ENCODE measurements at places on chromosomes 2 and 18. TPM values are rescaled to one million over a fixed set of nuclear protein-coding genes. Genes with fewer than 3 reads are reported as not detected.

Gene SLC38A11
- 1.7 TPM for total RNA-seq

Gene ABCG5
- not detected for total RNA-seq

Gene HAAO
- total RNA-seq: 1.5 TPM

Gene C1QL2
- total RNA-seq: 4.4 TPM

Gene TANC1
- total RNA-seq: 5.9 TPM

Gene LINC00305
- not detected for total RNA-seq

Gene ITGA4
- total RNA-seq: 5.9 TPM

Gene PSMA8
- not detected for total RNA-seq

Gene SCG2
- total RNA-seq: 81.9 TPM

Gene ANKRD30BL
- 8.9 TPM for total RNA-seq

Gene MYL12B
- total RNA-seq: 128 TPM

Gene FAP
- 2.0 TPM for total RNA-seq

Gene SNTG2
- 0.98 TPM for total RNA-seq

Gene TNFRSF11A
- under 0.01 TPM for total RNA-seq

Gene CDH19
- 0.25 TPM for total RNA-seq

Gene LOXL3
- 11.1 TPM for total RNA-seq

Gene IGFBP5
- total RNA-seq: 34.9 TPM

Gene STAT4
- total RNA-seq: 3.0 TPM

Gene OXER1
- total RNA-seq: 0.25 TPM

Gene GRB14
- total RNA-seq: 12.0 TPM

Gene CYRIA
- 189 TPM for total RNA-seq

Gene CYS1
- total RNA-seq: 0.49 TPM

Gene KCNE4
- total RNA-seq: 2.5 TPM

Gene BOLA3
- 19.7 TPM for total RNA-seq

Gene LONRF2
- total RNA-seq: 70.8 TPM

Gene CAPN14
- total RNA-seq: 0.98 TPM

Gene SOCS6
- total RNA-seq: 28.0 TPM

Gene STARD6
- total RNA-seq: not detected

Gene SEMA4F
- 13.8 TPM for total RNA-seq

Gene IL1F10
- total RNA-seq: not detected

Gene PHLPP1
- 17.0 TPM for total RNA-seq

Gene LIMS1
- total RNA-seq: 9.1 TPM

Gene DNAJC5G
- not detected for total RNA-seq

Gene TMSB10
- total RNA-seq: 2,188 TPM

Data from temporal lobe (tissue), 4 donors.